ENCODE measurements at places on chromosomes 5 and 9.

DNA sequence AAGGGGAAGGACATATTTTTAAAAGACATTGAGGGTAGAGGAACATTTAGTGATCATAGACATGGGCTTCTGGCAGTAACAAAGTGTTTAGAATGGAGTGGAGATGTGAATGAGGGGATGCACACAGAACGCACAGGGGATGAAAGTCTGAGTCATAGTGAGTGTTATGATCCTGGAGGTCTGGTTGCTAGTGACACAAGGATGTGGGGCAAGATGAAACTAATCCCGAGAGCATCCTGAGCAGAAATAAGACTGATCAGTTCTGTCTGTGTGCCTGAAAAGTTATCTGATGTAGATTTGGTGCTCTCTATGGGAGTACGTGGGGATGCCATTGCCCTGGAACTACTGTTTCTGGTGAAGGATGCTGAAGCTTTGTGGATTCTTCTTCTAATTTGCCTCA, 141.1 kb downstream of the CHSY3 start:
- DNase-seq = no peak

GRCh38 chr5:137128012-137128411, 371.1 kb downstream of the SPOCK1 start:
- no peak for DNase-seq

DNA sequence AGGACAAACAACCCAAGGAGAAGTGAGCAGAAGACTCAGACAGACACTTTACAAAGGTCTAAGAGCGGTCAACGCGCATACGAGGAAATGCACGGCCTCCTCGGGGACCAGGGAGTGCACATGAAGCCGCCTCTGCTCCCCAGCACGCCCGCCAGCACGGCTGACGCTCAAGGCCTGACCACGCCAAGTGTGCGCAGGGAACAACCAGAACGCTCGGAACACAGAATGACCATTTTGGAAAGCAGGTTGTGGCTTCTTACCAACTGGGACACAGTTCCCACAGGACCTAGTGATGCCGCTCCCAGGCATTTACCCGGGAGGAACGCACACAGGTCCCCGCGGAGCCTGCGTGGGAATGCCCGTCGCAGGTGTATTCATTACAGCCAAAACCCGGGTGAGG, 191.5 kb upstream of the PPP1R26 start:
- DNase-seq = no peak

- no peak for DNase-seq
These were observed 188.2 kb downstream of the SGCD start for GRCh38 chr5:156515121-156515520.

- DNase-seq = no peak
These were observed 6.8 kb upstream of the RECK start for GRCh38 chr9:36029765-36030528.

- no peak for DNase-seq
These were observed 239.4 kb downstream of the LURAP1L start for GRCh38 chr9:13013991-13014883.

GRCh38 chr5:128487041-128487440, 51.0 kb downstream of the FBN2 start:
- DNase-seq = no peak

DNA sequence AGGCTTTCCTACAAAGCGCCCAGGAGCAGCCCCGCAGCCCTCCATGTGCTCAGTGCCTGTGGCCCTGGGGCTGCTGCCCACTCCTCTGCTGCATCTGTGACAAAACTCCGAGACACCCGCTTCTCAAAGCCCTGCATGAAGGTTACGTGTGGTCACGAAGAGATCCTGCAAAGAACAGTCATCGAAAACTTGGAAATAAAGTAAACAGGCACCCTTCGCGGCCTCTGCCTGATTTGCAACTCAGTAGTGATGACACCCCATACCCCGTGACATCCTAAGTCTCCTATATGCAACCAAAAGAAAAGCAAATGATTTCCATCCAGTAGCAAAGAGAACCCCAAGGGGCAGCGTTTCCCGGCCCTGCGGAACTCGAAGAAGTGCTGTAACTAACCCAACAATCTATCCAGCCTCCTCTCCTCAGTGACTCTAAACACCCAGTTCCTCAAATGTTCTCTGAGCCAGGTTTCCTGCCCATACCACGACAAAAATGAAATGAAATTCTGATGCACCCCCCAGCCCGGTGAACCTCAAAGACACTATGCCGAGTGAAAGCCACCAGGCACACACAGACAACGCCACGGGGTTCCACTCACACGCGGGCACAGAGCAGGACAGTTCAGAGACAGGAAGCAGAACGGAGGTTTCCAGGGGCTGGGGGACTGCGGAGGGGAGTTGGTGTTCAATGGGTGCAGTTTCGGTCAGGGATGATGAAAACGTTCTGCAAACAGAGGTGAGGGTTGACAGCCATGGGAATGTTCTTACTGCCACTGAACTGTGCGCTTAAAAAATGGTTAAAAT, 19.0 kb downstream of the NACC2 start:
- no peak for DNase-seq

GRCh38 chr5:160938532-160938931, 86.5 kb upstream of the ATP10B start:
- no peak for DNase-seq

- DNase-seq = no peak
These were observed 170.1 kb upstream of the PITX1 start for GRCh38 chr5:135204151-135204600.

DNA sequence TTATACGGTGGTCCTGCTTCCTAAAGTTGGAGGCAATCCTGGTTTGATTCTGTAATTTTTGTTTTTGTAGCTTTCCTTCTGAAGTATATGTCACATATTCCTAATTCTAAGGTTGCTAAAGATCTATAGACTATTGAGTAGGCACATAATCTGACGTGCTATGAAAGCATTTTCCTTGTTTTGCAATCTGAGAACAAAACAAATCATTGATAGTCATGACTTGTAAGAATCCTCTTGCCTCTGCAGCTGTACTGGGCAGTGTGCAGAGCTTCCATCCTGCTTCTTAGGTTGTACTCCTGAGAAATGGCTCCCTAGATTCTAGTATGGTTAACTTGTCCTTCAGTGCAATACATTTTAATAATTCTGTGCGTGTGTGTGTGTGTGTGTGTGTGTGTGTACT, 35.4 kb downstream of the SEMA6A start:
- no peak for DNase-seq

- no peak for DNase-seq
These were observed 12.9 kb downstream of the NFIB start for GRCh38 chr9:14301006-14301405.

DNA sequence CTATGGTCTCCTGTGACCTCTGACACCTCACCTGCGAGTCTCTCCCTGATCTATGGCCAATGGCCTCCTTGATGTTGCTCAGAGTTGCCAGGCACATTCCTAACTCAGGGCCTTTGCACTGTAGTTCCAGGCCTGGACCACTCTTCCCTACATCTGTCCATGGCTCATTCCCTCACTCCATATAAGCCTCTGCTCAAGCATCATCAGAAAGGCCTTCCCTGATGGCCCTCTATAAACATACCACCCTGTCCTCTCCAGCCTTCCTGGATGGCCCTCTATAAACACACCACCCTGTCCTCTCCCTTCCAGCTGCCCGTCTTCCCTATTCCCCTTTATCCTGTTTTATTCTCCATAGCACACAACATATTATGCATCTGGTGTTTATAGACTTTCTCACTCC, 102.8 kb downstream of the GTF3C4 start:
- DNase-seq = no peak

DNA sequence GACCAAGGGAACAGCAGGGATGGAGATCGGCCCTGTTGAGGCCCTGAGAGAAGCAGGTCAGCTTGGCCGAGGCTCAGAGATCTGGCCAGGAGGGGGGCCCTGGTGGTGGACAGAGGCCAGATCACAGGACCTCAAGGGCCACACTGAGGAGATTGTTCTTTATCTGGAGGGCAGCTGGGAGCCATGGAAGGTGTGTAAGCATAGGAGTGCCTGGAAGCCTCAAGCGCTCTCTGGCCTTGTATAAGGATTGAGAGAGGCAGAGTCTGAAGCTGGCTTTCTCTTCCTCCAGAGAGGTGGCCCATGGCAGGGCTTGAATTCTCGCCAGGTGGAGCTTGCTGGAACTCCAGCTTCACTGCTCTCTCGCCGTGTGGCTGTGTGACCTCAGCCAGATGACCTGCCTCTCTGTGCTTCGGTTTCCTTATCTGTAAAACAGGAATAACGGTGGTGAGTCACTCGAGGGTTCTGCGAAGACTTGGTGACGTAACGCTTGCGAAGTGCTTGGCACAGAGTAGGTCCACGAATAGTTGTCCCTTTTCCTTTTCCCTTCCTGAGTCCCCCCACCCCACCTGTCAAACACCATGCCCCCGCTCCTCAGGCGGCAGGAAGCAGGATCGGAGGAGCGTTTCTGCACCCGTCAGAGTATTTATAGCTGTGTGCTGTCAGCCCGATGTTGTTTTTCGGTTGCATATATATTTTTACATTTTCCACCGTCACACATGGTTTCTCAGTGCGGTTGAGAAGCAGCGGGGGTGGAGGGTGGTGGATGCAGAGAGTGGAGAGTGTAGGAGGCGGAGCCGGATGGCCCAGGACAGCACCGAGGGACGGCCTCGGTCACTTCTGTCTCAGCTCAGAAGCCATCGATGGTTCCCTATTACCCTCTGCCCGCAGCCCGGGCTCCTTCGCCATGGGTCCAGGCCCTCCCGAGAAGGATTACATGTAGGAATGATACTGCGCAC, 17.0 kb upstream of the CRB2 start:
- no peak for DNase-seq

GRCh38 chr9:87157366-87158031, 210.2 kb upstream of the GAS1 start:
- DNase-seq = no peak

DNA sequence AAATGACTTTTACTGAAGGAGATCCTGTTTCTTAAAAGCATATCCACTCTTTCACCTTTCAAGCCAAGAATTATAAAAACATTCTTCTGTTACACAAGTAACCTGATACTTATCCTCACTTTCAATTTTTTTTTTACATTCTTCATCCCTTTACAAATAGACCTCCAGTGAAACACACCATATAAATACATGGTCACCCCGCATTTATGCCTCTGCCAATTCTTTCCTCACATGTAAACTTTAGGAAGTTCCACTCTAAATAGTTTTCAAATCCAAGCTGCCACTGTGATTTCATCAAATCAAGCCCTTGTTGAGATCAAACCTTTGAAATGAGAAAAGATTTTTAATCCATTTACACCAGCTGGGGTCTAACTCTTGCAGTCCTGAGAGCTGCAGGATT, 40.0 kb downstream of the GAS1 start:
- DNase-seq = no peak

DNA sequence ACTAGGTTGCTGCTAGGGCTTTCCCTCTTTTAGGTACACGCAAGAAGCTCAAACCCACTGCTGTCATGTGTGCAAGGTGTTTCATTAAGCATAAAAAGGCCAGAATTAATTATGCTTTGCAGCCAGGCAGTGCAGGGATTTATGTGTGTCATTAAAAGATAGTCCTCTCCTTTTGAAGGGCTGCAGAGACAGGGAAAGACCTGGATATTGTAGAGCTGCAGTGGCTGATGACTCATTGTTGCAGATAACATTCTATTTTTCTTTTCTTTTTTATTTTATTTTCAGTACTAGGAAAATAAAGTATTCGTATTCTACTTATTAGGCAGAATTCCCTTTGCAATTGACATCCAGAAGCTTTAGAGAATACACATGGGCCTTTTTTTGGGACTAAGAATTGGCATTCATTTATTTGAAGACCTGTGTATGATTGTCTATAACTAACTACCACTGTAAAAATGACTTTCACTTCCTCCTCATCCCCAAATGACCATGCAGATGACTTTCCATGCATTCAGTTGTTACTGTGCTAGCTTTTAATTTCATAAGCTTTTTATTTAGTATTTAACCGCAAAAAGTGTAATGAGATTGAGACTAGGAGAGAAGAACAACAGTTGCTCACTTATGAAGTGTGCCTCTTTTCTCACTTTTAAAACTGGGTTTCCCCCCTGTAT, 113.0 kb downstream of the PAM start:
- no peak for DNase-seq
